DMS 273 treated with DMSO at 0.1 percent for 48 hours (cell line): ENCODE measurements at places on chromosomes 6 and 20.

GRCh38 chr20:44610313-44610962 lies 28.1 kb downstream of the PKIG start:
- no peak for DNase-seq

- DNase-seq: peak; percentile 45
These were observed 18.4 kb downstream of the ECT2L start for GRCh38 chr6:138814179-138814834.

DNA sequence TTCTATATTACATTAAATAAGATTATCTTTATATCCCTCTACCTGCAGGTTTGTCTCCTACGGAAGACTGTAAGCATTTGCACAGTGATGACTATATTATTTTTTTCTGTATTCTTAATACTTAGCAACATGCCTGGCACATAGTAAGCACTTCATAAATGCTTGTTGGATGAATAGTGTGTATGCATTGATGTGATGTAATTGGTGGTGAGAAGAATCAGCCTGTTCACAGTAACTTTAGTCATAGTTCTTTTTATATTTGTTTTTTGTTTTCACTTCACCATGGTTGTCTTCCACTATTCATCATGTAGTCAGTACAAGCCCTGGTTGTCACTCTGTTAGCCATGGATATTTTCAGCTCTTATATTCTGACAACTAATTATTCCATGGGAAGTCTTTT lies 184.0 kb upstream of the FLRT3 start:
- no peak for DNase-seq

- no peak for DNase-seq
These were observed 211.3 kb downstream of the ARID1B start for GRCh38 chr6:156988276-156989158.

DNA sequence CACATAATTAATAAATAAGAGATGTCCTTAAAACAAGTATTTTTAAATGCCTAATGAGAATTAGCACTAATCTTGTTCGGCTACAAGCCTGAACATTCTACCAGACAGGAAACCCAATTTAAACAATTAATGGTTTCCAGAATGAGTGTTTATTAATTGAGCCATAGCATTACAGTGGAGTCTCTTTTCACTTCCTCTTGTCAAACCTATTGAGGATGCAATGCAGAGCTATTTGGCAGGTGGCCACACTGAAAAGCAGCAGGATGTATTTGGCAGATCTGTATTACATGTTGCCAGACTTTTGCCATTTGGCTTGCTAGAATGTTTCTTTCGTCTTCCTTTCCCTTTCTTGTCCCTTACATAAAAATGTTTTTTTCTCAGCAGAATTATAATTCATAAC lies 475.2 kb upstream of the MARCKS start:
- peak; percentile 30 for DNase-seq

- no peak for DNase-seq
These were observed 21.7 kb upstream of the SCML4 start for GRCh38 chr6:107845777-107846176.

GRCh38 chr6:98836962-98837944 lies 2.9 kb downstream of the POU3F2 start:
- no peak for DNase-seq

DNA sequence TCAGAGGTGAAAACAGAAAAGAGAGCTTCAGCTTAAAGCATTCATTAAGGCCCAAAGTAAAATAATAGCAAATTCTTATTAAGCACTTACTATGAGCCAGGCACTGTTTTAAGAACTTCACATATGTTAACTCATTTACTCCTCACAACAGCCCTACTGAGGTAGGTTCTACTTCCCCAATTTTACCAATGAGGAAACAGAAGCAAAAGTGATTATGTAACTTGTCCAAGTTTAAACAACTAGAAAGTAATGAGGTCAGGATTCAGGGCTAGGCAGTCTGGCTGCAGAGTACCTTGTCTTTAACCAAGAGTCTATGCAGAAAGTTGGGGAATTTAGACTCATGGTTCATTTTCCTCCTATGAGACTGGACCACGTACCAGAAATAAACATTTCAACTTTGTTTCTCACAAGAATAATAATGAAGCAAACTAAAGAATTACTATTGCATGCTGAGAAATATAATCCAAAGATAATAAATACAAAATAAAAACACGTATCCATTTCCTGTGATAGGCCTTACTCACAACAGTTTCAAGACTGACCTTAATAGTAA lies 3.8 kb downstream of the COL21A1 start:
- no peak for DNase-seq

DNA sequence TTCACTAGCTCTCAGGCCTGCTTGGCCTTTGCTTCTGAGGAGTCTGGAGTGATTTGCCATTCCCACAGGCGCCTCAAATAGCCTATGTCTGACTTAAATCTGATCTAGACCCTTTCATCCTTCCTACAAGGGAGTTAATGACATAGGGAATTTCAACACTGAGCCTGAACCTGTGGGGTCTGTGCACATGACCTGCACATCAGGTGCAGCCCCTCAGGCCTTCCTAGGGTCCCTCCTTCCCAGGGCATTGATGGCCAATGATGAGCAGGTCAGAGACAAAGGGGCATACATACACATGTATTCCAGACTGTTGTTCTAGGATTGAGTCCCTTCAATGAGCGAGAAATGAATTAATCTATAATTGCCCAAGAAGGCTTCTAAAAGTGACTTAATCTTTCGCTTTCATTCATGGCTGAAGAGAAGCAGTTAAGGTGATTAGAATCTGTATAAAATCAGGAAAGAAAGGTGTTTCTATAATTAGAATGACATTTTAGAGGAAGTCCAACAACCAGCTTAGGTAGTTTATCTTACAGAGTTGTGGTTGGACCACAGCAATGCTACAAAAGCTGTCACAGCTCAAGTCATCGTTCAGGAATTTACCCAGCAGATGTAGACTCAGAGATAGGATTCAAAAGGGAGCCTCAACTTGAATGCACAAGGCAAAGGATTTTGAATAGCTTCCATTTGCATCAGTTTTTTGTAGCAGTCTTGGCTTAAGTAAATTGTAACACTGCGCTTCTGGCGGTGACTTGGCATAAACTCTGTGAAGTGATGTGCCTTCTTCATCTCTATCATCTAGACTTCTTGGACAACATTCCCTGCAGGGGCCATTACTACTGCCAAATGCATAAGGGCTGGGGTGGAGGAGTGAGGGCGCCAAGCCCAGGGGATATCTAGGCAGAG lies 27.0 kb upstream of the TBC1D7 start:
- peak; percentile 9 for DNase-seq

DNA sequence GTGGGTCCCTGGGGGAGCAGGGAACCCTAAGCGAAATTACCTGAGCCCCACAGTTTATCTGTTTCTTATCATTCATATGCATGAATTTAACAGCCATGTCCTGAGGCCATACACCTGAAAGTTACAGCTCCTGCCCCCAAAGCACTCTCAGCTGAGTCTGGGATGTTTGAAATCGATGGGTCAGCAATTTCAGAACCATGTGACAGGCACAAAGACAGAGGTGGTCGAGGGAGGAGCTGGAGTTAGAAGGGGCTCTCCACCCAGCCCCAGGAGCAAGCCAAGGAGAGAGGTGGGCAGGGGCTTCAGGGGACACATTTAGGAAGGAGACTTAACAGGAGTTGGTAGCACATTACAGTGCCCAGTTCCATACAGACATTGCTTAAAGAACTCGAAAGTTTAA lies 14.9 kb downstream of the TTBK1 start:
- no peak for DNase-seq

GRCh38 chr6:159106627-159107241 lies 61.9 kb upstream of the TAGAP start:
- peak; percentile 73 for DNase-seq

GRCh38 chr20:32333988-32334885 lies 23.9 kb upstream of the ASXL1 start:
- DNase-seq: no peak

- no peak for DNase-seq
These were observed 9.2 kb downstream of the SIM1 start for GRCh38 chr6:100455230-100456124.

DNA sequence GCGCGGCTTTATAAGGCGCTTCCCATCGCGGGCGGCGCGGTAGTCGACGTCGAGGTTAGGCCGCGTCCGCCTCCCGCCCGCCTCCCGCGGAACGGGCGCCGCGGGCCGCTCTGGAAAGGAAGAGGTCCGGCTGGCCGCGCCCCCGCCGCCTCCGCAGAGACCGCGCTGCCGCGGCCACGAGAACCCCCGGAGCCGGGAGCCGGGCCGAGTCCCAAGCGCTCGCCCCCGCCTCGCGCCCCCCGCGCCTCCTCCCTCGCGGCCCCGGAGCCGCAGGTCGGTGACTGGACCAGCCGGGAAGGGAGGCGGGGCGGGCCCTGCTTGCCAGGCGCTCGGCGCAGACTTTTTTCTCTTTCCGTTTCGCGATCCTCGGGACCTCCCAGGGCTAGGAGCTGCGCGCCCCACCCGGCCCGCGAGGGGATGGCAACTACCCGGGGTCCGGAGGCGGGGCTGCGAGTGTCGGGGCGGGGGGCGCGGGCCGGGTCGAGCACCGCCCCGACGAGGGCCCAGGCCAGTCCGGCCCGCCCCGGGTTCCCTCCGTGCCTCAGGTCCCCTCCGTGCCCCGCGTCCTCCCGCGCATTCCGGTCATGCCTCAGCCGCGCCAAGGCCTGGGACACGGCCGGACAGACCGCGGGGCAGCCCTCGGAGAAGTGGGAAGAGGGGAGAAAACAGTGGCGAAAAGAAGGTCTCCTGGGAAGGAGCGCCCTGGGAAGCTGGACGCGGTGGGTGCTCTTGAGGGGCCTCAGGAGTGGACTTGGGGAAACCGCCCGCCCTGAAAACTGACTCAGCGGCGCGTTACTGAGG lies 417 bp upstream of the PXDC1 start:
- DNase-seq: peak; percentile 45

DNA sequence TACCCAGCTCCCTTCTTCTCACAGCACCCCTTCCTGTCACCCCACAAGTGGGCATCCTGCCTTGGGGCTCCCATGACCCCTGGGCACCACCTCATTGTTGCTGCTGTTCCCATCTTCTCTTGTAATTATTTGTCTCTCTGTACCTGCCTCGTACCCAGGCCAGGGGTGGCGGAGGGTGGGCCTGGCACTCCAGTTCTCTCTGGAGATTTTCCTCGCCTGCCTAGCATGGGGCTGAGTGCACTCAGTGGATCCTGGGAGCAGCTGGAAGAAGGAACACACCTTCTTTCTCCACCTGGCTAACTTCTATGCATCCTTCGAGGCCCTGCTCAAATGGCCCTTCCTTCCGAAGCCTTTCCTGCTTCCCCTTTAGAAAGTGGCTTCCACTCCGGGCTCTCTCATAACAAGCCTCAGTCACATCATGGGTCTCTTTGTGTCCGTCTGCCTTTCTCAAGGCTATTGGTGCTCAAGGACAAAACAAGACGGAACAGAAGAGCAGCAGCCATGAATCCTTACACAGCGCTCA lies 79.2 kb downstream of the SRC start:
- DNase-seq: no peak

DNA sequence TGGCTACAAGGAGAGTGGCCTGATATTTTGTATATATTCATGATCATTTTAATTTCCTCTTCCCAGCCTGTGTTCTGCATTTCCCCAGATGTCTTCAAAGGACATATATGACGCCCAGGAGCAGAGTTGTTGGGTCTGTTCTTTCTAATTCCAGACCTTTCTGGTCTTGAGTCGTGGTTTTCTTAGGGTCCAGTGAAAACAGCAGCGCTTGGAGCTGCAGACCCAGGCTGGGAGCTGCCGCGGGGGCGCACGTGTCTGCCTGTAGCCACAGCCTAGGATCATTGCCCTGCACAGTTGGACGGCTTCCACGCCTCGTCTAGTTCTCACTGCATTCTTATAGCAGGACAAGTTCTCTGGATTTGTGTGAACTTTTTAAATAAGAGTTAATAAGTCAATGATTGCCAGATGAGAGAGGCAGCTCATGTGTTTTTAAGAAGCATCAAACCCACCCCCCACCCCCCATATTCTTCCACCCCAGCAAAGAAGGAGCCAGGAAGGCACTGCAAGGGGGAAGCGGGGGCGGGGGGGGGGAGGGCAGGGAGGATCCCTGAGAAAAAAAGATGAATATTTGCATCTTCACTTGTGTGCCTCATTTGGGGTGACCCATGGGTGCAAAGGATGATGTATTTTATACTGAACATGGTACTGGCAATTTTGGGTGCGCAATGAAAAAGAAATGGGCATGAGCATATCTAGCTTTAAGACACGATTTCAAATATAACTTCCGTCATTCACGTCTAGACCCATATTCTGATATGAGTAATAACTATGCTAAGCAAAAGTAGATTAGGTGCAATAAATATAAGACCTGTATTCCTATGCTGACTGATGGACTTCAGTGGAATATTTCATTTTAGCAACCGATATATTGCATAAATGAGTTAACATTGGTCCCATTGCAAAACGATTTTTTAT lies 160.0 kb downstream of the TBXT start:
- no peak for DNase-seq
